ENCODE measurements at places on chromosomes 1 and 21. TPM values are rescaled to one million over a fixed set of nuclear protein-coding genes. Genes with fewer than 3 reads are reported as not detected.

The SMIM11 gene
- 7.8 TPM for total RNA-seq

The RHD gene
- total RNA-seq, result not detected

GRCh38 chr1:91529856-91530255 is 29.2 kb downstream of the CDC7 start:
- H3K4me3 ChIP-seq, result no peak overlapping the region
- H3K4me1 ChIP-seq, result peaks cover 14% of the 10 kb centered on the region
- DNase-seq, result peak; percentile 15

- H3K4me3 ChIP-seq, result no peak overlapping the region
- no peak overlapping the region for H3K27ac ChIP-seq
- DNase-seq, result no peak
- peaks cover 6% of the 10 kb centered on the region for H3K4me1 ChIP-seq
- H3K27me3 ChIP-seq, result no peaks in the 10 kb centered on the region
Observed at GRCh38 chr1:184255560-184255959, 131.3 kb upstream of the C1orf21 start.

- peaks cover 68% of the 10 kb centered on the region for H3K36me3 ChIP-seq
- H3K27ac ChIP-seq, result peak overlapping the region; percentile 96
- H3K27me3 ChIP-seq, result no peaks in the 10 kb centered on the region
- DNase-seq, result peak; percentile 50
- peaks cover 33% of the 10 kb centered on the region for H3K4me1 ChIP-seq
- peak overlapping the region; percentile 70 for H3K4me3 ChIP-seq
Observed at GRCh38 chr1:43366601-43367025, 1.2 kb downstream of the ELOVL1 start.

- no peaks in the 10 kb centered on the region for H3K36me3 ChIP-seq
- DNase-seq, result peak; percentile 84
- H3K4me1 ChIP-seq, result peaks cover 54% of the 10 kb centered on the region
- no peaks in the 10 kb centered on the region for H3K27me3 ChIP-seq
- no peak overlapping the region for H3K4me3 ChIP-seq
Observed at GRCh38 chr1:94675373-94675772, 133.8 kb upstream of the F3 start.

- no peaks in the 10 kb centered on the region for H3K27me3 ChIP-seq
- DNase-seq, result no peak
- H3K4me1 ChIP-seq, result no peaks in the 10 kb centered on the region
- H3K4me3 ChIP-seq, result no peak overlapping the region
- H3K27ac ChIP-seq, result no peak overlapping the region
- H3K36me3 ChIP-seq, result no peaks in the 10 kb centered on the region
Observed at GRCh38 chr1:167312871-167313270, 92.2 kb downstream of the POU2F1 start.
